ENCODE measurements at places on chromosomes 4 and X.

- no peak for DNase-seq
Measured at GRCh38 chrX:108053218-108053617, 8.4 kb downstream of the VSIG1 start.

DNA sequence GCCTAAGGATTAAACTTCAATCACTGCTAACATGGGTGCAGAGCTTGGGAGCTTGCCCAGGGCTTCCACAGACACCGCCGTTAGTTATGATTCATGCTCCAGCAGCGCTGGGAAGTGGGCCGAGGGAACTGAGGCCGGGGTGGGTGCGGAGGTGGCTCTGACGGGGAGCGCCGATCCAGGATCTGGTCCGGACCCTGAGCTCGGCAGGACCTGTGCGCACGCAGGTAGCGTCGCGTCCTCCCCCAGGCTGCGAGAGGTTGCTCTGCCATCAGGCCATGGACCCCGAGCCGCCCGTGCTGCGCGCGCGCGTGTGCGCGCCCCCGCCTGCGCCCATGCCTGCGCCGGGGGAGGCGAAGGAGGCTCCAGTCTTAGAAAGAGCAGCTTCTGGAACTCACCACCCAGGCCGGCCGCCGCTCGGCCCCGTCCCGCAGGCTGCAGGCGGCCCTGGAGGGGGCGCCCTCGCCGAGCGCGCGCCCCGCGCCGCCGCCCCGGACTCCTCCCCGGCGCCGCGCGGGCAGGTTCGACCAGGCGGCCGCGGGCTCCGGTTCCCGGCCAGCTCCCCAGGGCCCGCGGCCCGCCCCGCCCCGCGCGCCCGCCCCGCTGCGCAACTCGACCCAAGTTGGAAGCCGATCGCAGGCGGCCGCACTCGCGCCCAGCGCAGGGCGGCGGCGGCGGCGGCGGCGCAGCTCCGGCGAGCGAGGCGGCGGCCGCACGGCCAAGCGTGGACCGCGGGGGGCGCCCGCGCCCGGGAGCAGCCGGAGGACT, 732 bp upstream of the ADRA2C start:
- no peak for DNase-seq

- DNase-seq, result no peak
Measured at GRCh38 chr4:72473434-72473900, 95.6 kb downstream of the ADAMTS3 start.

GRCh38 chrX:102546828-102547493, 30.4 kb upstream of the TMSB15A start:
- DNase-seq, result no peak

Measured in stimulated activated naive B cell treated with anti-CD40 and anti-IgM and Interleukin-4, amounts not matched to agents 10 μg/mL and 1 μg/mL and 100 μg/mL, for 72 hours (primary cell).